Hepatocyte (in vitro differentiated cells): ENCODE measurements at places on chromosomes 2 and 18. TPM values are rescaled to one million over a fixed set of nuclear protein-coding genes. Genes with fewer than 3 reads are reported as not detected.

Gene PRPF40A
- 125 and 131 TPM in 2 replicates for total RNA-seq

DNA sequence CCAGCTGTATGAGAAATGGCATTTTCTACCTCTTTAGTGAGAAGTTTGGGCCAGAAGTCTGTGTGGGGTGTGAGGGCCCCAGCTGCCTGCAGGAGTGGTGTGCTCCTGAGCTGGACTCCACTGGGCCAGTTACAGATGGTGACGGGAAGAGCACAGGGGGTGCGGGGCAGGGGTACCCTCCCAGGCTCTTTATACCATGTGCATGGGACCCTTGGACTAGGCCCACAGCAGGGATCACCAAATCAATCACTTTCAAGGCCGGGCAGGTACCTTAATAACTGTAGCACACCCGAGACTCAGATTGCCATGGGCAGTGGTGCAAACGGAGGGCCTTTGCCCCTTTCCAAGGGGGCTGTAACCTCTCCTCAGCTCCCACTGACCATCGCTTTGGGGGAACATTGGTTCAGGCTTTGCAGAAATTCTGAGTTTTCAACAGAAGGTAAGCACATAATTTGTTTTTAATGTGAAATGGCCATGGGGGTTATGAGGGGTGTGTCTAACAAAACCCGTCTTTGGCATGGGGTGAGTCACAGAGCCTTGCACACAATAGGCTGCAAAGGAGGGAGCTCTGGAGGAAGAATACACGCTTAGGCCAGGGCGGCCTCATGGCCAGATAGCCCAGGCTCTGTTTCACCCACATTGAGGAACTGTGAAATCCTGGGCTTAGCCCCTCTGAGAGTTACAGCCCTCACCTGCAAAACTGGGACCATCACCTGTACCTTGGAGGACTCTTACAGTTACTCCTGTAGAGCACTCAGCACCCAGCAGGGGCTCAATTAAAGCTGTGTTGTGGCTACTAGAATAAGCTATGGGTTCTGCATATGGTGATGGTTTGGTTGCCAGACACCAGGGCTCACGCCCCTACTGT lies 141.0 kb upstream of the BCL2L11 start:
- no peak for DNase-seq

GRCh38 chr2:48174503-48174902 lies 268.2 kb upstream of the FBXO11 start:
- DNase-seq, result no peak

Gene ABHD3
- total RNA-seq, result 51.6 and 60.1 TPM in 2 replicates

DNA sequence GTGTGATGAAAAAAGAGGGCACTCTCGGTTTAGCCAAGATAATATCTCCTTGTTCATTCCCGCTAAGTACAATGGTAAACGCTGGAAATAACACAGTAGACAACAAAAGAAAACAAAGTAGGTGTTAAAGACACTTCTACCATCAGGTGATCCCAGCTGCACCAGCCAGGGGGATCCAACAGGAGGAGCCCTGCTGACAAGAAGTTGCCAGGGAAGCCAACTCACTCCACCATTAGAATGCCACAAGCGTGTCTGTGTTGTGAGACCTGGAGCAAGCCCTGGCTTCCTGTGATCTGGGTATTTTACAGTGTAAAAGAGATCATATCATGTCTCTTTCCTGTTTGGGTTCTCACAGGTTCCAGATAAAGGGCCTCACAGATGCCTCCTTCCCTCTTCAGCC lies 117.0 kb downstream of the GRB14 start:
- DNase-seq, result peak; percentile 15

Gene SLC1A4
- 17.8 and 23.0 TPM in 2 replicates for total RNA-seq

GRCh38 chr2:216803791-216804190 lies 56.1 kb downstream of the TNP1 start:
- no peak for DNase-seq

- peak; percentile 31 for DNase-seq
These were observed 142.3 kb upstream of the BOD1L2 start for GRCh38 chr18:57004366-57005121.

GRCh38 chr2:9594366-9595054 lies 36.3 kb downstream of the YWHAQ start:
- DNase-seq, result peak; percentile 59
